Activated naive CD8-positive, alpha-beta T cell treated with anti-CD3 and anti-CD28 coated beads for 36 hours (primary cell): ENCODE measurements at places on chromosomes 13 and 19. TPM values are rescaled to one million over a fixed set of nuclear protein-coding genes. Genes with fewer than 3 reads are reported as not detected.

The LRG1 gene
- 0.19 TPM for total RNA-seq

The MIR17HG gene
- total RNA-seq: 26.4 TPM

GRCh38 chr19:38699027-38699346, 45.3 kb downstream of the CAPN12 start:
- DNase-seq: no peak

GRCh38 chr13:50357586-50358118, 342.4 kb downstream of the KCNRG start:
- no peak for DNase-seq

DNA sequence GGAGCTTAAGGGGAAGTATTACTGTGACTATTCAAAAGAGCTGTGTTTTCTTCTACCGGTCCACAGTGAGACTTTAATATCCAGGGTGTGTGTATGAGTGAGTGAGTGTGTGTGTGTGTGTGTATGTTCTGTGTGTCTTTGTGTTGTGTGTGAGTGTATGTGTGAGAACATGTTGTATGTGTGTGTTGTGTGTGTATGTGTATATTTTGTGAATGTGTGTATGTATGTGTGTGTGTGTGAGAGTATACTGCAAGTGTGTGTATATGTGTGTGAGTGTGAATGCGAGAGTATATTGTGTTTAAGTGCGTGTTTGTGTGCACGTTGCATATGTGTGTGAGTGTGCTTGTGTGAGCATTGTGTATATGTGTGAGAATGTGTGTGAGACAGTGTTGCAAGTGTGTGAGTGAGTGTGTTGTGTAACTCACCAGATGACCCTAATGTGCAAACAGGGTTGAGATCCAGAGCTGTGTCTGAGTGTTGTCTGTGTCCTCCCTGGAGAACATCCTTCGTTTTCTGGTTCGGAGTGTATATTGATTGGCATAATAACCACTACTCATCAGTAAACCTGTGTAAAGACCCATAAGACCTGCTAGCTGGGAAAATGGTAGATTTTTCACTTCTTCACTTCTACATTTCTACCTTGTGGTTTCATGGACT, 101.1 kb upstream of the RNF113B start:
- DNase-seq: no peak

- DNase-seq: no peak
These were observed 105.5 kb downstream of the MBNL2 start for GRCh38 chr13:97327506-97328221.
